ENCODE measurements at places on chromosomes 16 and 17.

DNA sequence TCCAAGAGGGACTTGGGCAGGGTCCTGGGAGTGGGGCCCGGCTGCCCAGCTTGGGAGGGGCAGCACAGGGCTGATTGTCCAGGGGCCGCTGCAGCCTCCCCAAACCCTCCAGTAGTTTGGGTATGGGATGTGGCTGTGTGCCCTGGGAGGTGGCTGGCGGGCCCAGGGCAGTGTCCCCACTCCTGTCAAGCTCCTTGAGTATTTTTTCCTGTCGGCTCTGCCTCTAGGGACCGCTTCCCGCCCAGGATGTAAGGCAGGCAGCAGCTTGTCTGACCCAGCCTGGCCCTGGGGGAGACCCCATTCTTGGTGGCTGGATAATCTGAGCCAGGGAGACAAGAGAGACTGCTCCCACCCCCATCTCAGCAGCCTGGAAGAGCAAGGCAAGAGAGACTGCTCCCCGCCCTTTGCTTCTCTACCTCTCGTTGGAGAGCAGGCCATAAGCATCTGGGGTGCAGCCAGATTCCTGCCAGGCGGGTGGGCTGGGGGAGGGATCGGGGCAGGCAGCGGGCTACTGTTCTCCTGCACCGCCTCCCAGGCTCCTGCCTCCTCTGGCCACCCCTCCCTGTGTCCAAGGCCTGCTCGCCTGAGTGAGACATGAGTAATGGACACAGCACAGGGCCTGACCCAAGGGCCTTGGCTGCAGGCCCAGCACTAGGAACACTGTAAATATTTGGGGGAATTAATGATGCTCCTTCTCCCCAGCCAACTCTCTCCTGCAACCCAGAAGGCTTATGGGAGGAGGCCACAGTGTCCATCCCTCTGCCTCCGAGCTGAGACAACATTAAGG is 18.4 kb upstream of the ITGA3 start:
- no peak for DNase-seq

- DNase-seq, result no peak
These were observed 198.6 kb downstream of the AATF start for GRCh38 chr17:37147301-37147812.

DNA sequence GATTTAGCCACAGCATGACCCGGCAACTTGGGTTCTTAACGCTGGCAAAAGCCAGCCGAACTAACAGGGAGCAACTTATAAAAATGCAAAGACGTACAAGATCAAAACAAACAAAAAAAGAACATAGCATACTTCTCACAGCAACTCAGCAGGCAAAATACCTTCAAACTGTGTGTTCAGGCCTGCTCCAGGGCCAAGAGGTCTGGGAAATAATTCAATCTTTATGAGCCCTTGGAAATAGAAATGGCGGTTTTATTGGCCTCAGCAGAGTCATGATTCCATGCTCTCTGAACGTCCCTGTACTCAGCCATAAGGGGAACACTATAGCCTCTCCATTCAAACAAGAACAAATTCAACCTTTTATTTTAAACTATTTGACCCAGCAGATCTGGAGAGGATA is 101.3 kb upstream of the C17orf78 start:
- no peak for DNase-seq

GRCh38 chr16:63922560-63922959 is 1199.3 kb downstream of the CDH11 start:
- no peak for DNase-seq

DNA sequence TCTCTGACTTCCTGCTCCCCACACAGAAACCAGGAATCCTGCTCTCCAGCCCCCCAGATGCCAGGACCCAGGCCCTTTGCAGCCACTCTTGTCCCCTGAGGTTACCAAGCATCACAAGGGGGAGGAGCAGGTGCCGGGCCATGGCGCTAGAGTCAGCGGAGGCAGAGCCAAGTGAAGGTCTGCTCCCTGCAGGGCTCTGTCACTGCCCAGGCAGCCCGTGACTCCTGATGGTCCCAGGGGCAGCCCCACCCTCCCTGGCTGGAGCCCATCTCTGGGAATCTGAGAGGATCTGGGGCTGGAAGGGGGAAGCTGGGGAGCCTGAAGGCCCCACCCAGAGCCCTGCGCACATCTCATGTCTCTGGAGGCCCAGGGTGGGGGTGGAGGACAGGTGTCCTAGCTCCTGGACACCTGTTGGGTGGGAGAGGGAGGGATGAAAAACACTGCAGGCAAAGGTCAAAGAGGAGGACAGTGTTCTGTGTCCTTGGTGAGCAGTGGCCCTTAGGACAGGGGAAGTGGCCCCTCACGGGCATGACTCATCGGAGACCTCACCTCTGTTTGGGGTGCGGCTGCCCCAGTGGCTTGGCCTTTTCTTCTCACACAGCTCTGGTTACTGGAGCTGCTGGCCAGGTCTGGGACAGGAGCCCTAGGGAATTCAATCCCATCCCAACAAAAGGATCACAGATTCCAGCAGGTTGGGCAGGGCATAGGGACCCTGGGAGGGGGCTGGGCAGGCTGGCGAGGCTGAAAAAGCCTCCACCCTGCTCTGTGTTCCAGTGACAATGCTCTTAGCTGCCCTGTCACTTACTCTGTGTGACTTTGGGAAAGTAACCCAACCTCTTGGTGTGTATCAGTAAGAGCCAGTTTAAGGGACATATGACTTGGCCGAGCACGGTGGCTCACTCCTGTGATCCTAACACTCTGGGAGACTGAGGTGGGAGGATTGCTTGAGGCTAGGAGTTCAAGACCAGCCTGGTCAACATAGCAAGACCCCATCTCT is at the start of gene PRSS36:
PRSS36 (minus strand) TSS at position 173 of the 997 bp plus-strand sequence; CDS start at position 142, 31 bp downstream.
- no peak for DNase-seq

GRCh38 chr17:27471321-27472269 is 15.3 kb downstream of the KSR1 start:
- peak; percentile 81 for DNase-seq

GRCh38 chr16:57950382-57950781 is 20.5 kb downstream of the CNGB1 start:
- DNase-seq, result no peak

DNA sequence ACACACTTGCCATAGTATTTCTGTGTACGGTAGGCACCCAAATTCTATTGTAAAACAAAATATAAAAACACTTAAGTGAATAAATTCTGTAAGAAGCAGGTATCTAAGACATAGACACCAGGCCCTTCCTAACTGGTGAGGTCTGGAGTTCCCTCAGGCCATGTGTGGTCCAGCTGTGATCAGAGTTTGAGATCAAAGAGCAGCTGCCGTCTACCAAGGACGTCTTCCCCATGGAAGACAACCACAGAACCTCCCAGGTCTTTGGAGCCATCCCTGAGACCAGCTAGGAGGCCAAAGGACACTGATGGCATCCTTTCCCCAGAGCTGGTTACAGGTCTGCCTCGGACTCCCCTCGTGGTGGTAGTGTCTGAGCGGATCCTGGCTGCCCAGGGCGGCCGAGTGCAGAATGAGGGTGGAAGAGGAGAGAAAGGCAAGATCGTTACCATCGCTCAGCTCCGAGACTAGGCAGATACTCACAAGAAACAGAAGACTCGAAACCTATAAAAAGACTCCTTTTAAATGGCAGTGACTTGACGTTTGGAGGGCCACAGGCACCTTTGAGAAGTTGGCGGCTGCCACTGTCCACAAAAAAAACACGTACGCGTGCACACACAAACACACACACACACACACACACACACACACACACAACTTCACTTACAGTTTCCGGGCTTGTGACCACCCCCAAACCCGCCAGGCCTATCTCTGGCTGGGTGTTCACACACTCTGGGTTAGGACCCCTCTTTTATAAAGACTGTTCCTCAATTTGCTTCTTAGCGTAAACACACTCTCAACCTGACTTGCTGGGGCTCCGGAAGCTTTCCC is 7.5 kb downstream of the TIMP2 start:
- no peak for DNase-seq
